Ovary (tissue), 10 donors: ENCODE measurements at places on chromosomes 5 and 9.

- DNase-seq, result no peak
Measured at GRCh38 chr5:36079200-36079781, 12.6 kb upstream of the UGT3A2 start.

GRCh38 chr5:125325488-125326149 is 579.2 kb upstream of the ZNF608 start:
- no peak for DNase-seq

DNA sequence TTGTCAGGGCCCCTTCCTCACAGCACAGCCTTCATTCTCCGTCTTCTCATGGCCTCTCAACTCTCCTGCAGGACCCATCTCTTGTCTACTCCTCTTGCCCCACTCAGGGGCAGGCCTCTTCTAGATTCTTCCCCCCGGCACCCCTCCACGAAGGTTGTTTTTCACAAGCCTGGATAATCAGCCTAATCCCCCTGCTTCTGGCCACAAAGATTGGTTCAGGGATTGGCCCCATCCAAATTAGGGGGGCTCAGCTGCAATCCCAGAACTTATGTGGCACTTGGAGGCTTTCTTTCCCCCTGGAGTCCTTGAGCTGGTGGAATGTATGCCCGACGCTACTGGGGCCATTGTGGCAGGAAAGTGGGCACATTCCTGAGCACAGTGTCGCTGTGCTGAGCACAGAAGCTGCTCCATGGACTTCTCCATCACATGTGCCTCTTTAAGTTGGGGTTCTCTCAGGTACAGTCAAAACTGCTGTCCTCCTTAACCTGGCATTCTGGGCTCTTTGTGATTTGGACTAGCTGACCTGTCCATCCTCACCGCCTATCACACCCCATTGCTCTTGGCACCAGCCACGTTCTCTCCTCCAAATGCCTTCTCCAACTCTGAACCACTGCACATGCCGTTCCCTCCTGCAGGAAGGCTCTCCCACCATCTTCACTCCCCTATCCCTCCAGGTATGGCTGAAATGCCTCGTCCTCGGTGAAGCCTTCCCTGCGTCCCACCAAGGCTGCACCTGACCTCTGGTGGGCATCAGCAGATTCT is 66.8 kb upstream of the RNF130 start:
- no peak for DNase-seq

DNA sequence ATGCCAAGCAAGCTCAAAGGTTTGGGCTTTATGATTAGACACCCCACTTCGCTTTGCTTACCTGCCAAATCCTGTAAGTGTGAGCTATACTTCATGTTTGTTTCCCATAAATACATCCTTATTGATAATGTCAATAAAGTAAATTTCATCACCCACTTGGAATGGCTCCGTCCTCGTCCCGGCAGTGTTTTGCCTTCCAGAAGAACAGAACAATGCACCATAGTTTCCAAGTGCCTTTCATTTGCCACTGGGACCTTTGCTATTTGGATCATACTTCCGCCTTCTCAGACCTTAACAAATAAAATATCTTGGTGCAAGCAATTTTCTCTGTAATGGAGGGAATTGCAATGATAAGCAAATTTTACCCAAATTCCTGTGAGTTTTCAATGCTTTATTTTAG is 229.3 kb downstream of the PIK3R1 start:
- no peak for DNase-seq

- DNase-seq, result no peak
Measured at GRCh38 chr5:96300976-96301375, 132.1 kb downstream of the PCSK1 start.

DNA sequence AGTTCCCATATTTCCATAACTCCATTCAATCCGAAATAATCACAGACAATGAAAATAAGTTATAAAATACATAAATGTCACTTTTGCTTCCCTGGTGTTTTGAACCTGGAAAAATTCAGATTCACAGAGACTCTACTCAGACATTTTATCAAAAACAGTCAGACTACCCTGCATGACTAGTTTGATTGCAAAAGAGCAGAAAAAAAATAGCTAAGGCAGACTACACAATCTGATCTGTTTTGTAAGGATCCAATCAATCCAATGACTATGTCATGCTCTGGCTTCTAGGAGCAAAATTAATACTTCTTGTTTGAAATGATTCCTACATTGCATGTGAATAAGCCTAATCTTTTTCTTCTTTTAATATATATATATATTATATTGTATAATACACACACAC is 1262.6 kb downstream of the EFNA5 start:
- no peak for DNase-seq

- no peak for DNase-seq
Measured at GRCh38 chr5:67976181-67976580, 239.4 kb upstream of the PIK3R1 start.

DNA sequence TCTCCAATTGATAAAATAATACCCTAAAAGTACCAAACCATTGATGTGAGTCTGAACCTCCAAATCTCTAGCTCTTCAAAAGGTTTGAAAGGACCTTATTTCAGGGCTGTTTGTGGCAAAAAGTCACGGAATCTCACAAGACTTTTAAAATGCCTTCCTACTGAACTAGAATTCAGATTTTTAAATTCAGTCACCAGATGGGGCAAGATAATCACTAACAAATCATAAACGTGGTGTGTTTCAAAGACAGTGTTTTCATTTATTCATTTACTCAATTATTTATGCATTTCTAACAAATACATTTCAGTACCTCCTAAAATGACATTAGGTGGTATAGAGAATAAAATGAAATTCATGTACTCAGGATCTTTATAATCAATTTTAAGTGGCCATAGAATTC is 68.2 kb upstream of the SMC2 start:
- DNase-seq, result no peak

GRCh38 chr9:35229066-35229778 is 67.4 kb downstream of the UNC13B start:
- no peak for DNase-seq

- no peak for DNase-seq
Measured at GRCh38 chr5:53355931-53356330, 124.5 kb upstream of the FST start.

DNA sequence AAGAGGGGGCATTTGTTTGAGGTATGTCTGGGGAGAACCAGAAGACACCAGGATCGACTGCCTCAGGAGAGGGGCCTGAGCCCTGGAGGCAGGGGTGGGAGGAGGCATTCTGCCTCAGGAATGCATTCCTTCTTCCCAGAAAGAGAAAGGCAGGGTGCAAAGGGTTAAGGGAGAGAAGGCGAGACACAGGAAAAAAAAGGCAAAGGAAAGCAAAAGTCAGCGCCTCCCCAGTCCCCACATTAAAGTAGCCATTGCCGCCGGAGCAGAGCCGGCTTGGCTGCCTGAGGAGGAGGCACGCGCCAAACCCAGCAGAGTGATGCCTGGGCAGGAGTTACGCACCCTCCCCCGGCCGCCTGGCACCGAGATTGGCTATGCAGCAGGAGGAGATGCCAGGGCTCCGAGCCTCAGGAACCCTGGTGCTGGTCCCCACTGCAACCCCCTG is 123.8 kb upstream of the PHYKPL start:
- DNase-seq, result no peak

GRCh38 chr9:94895668-94896067 is 169.2 kb downstream of the AOPEP start:
- DNase-seq, result no peak
